CD4-positive, alpha-beta T cell treated with Interferon alpha-2 for 1 hour (primary cell): ENCODE measurements at places on chromosomes 16 and 17.

- DNase-seq = no peak
Observed at GRCh38 chr17:67471118-67471517, 94.0 kb downstream of the PITPNC1 start.

DNA sequence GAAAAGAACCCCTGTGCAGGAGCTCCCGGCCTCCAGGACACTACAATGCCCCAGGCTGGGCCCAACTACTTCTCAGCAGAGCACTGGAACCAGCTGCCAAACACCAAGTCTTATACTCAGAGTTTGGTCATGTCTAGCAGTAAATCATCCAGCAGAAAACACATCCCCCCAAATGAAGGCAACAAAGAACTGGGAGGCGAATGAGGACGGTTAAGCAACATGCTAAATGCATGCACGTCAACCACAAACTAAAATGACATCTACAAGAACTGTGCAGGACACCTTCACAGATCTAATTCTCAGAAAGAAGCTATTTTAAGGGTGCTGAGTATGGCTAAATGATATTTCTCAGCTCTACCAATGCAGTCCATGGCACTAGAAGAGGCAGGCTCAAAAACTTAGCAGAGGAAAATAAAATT, 7.6 kb upstream of the IRX5 start:
- DNase-seq = no peak

GRCh38 chr16:31064882-31065461, 9.1 kb downstream of the ZNF668 start:
- no peak for DNase-seq

DNA sequence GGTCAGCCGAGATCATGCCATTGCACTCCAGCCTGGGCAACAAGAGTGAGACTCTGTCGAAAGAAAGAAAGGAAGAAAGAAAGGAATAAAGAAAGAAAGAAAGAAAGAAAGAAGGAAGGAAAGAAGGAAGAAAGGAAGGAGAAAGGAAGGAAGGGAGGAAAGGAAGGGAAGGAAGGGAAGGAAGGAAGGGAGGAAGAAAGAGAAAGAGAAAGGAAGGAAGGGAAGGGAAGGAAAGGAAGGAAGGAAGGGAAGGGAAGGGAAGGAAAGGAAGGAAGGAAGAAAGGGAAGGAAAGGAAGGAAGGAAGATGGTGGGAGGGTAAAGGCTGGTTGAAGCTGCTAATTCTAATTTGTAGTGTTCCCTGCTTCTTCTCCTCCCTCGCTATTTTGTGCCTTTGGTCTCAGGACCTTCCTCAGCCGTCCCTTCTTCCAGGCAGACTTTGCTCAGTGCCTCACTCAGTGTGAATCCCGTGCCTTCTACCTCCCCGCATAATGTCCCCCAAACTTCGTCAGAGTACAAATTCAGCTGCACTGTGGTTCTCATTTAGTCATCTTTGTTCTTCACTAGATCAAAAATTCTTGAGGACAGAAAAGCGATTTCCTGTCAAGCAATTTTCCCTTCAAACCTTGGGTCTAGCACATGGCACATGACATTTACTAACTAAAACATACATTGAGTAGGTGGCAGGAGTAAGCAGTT, 31.1 kb upstream of the PAFAH1B1 start:
- no peak for DNase-seq

DNA sequence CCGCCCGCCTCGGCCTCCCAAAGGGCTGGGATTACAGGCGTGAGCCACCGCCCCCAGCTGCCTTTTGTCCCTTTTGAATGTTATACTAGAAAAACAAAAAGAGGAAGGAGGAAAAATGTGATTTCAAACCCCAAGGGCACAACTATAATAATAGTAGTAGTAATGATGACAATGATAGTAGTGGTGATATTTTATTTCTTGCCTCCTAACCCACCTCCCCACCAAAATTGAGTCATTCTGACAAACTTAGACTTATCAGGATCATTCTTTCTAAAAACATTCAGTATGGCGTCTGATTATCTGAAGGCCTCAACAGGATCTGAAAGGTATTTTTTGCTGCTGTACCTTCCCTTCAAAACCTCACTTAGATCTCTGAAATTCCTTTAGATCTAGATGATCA, 13.6 kb downstream of the GPATCH8 start:
- no peak for DNase-seq

DNA sequence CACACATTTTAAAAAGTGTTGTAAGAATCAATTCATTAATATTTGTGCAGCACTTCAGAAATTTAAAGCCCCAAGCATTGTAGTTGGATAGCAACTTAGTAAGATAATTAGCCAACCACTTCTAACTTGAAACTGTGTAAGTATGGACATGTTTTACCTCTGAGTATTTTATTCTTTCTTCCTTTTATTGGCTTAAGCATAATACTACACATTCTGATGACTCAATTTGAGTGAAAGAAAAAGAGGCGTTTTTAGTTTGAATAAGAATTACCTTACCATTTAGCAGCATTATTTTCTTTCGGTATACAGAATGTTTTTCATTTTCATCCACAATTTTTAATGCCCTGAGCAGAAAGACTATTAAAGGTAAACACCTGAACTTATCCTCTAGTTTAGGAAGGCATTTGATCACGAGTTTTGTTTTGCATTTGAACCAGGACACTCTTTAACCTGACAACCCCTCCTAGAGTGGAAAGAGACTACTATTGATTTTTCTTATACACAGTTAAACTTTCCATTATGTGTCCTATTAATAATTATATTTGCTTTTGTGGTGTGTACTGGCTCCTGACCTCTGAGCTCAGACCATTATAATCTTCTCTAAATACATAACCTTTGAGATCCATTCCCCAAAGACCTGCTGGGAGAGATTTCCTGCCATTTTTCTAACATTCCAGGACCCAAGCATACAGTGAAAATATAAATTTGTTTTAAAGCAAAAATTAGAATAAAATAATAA, 9.2 kb downstream of the NACA2 start:
- no peak for DNase-seq

DNA sequence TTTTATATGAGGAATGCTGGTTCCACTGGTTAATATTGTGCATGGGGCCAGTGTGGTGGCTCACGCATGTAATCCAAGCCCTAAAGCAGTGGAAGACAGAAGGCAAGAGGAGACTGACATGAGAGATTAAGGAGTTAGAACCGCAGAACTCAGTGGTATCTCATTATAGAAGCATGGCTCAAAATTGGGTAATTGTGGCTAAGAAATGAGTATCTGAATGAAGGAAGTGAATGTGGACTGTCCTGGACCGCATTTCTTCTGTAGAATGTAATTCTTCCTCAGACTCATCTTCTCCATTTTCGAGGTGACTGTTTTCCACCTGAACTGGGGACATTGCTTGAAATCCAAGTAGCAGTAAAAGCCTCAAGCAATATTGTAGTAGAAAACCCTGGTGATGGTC, 42.6 kb upstream of the CDR2 start:
- DNase-seq = no peak
